ENCODE measurements at places on chromosomes 6 and 20.

DNA sequence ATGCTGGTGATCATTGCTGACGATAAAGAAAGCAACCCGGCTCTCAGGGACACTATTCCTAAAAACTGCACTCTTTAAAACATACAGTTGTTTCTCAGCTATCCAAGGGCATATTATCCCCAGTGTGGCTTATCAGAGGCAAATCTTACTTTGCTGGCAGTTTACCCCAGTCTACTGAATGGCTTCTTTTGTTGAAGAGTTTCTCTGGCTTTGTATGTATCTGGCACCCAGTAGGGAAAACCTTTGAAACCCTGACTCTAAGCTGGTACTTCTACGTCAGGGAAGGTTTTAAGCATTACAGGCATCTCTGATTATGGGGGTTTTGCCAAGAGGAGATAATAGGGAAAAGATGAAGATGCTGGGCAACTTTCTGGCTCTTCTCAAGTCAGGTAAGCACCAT lies 637.6 kb upstream of the CHD6 start:
- DNase-seq = no peak

DNA sequence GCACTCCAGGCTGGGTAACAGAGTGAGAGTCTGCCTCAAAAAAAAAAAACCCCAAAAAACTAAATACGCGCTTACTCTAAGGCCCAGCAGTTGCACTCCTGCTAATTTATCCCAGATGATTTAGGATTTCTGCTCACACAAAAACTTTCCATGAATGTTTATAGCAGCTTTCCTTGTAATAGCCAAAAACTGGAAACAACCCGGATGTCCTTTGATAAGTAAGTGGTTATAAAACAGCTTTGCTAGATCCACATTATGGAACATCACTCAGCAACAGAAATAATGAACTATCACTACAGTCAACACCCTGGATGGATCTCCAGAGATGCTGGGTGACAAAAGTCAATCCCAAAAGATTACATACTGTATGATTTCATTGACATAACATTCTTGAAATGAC lies 220.4 kb upstream of the JARID2 start:
- DNase-seq = no peak

GRCh38 chr6:155341130-155341828 lies 27.0 kb upstream of the TFB1M start:
- no peak for DNase-seq

DNA sequence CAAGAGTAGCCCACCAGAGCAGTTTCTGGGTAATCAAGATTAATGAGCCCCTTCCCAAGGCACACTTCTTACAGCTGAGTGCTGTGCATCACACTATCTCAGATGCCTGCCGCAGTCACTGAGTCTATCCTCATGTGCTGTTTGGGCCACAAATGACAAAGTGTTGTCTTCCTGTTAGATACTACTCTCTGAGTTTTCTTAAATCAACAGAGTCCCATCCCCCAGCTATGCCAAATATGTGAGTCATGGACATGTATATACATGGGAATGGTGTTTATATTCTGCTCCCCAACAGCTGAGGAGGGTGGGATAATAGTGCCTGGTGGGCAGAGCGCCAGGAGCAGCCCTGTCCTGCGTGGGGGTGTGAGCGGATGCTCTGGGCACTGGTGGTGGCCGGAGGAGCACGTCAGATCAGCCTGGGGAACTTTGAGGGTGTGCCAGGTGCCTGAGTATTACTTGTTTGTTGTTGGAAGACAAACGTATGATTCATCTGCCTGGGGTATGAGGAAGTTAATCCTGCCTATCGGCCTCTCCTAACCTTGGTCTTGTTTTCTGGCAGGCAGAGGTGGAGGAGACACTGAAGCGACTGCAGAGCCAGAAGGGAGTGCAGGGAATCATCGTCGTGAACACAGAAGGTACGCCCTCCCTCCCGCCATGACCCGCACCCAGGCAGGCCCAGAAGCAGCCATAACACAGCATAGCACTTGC lies 9.6 kb downstream of the DYNLRB1 start:
- DNase-seq = peak; percentile 90

- no peak for DNase-seq
These were observed 72.4 kb downstream of the SHLD1 start for GRCh38 chr20:5822569-5822968.

- DNase-seq = no peak
These were observed 135.3 kb downstream of the ZFAND3 start for GRCh38 chr6:37954791-37955190.

GRCh38 chr6:6696867-6697531 lies 108.5 kb downstream of the LY86 start:
- DNase-seq = peak; percentile 72

- peak; percentile 34 for DNase-seq
These were observed 52.9 kb downstream of the RPP40 start for GRCh38 chr6:4950836-4951533.

DNA sequence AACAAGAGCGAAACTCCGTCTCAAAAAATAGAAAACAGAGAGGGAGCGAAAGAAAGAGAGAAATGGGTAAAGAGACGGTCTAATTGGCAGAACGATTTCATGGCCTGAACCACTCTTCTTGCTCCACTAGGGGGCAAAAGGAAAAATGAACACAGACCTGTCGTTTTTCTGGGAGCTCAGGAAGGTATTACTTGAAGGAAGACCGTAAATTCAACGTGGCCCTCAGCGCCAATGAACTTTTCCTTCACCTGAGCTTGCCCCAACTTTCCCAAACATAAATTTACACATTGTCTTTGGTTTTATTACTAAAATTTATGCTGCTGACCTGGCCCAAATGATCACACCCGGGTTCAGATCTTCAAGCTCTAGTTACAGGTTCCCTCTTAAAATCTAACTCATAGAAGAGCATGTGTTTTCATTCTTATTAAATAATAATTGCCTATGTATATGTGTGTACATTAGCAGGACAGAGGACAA lies 67.3 kb downstream of the ATP9A start:
- DNase-seq = no peak

DNA sequence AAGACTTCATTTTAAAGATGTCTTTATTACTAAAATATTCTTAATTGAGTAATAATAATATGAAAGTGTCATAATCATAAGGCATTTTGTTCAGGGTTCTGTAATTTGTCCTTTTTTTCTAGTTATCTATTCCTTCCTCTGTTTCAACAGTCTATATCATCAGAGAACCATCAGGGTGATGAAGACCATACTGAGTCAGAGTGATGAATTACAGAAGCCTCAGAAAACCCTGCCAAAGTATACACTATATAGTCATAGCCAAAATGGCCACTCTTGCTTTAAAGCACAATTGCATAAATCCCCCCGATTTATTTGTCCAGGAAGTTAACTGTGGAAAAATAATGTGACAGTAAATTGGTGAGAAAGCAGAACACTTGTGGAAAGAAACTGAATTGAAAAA lies 735.0 kb downstream of the EPHA7 start:
- DNase-seq = no peak

GRCh38 chr20:45445805-45446562 lies 23.6 kb upstream of the WFDC2 start:
- no peak for DNase-seq

DNA sequence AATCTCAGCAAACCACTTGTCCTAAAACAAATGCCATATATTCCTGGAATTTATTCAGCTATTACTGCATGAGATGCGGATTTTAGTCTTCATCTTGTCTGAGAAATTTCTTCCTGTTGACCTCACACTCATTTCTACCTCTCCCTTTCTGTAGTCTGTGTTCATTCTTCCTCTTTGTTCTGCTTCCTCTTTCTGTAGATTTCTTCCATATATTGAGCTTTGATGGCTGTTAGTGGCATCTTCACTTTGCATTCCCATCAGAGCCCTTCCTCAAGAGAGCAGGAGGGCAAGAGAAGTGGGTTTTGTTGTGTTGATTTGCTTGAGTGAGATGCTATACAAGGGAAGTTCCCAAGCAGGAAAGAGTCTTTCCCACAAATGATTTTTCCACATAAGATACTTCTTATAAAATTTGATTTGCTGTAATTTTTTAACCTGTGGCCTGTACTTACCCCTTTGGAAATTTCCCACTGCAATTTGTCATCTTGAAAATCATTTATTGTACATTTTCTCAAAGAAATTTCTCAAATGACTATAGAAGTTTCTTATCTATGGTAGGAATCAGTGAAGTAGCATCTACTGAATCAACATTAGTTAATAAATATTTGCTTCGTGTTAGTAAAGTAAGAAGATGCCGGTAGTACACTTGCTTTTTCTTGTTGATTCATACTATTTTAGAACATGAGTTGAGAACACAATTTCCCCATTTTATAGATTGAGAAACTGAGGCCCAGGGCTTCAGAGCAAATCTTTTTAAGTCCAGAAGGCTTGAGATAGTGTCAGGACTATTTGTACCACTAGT lies 43.8 kb downstream of the MAP3K4 start:
- no peak for DNase-seq

- DNase-seq = no peak
These were observed 3.5 kb downstream of the C6orf132 start for GRCh38 chr6:42138630-42139619.

DNA sequence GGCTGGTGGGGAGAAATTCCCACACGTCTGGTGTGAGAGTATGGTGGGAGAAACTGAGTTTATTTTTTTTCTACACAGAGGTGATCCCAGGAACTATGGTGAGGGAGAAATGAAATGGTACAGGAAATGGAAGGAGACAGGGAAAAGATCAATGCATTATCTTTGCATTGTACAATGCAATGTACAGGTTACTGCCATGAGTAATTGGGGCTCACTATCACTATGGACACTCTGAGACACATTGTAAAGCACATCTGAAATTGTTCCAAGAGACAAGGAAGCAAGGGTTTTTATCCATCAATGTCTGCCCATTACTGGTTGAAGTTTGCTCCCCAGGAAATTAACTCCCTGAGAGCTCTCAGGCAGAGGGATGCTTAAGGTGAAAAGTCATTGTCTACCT lies 21.7 kb upstream of the FAM184A start:
- no peak for DNase-seq

DNA sequence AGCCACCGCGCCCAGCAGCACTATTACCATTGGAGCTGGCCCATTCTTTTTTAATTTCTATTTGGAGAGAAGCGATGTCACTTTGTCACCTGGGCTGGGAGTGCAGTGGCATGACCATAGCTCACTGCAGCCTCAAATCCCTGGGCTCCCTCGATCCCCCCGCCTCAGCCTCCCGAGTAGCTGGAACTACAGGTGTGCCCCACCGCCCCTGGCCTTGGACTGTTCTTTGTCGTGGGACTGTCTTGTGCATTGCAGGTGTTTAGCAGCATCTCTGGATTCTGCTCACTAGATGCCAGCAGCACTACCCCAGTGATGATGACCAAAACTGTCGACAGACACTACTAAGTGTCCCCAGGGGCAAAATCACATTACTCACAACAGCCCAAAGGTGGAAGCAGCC lies 80.3 kb downstream of the PRND start:
- DNase-seq = no peak

GRCh38 chr6:121135425-121135824 lies 198.9 kb downstream of the TBC1D32 start:
- no peak for DNase-seq

DNA sequence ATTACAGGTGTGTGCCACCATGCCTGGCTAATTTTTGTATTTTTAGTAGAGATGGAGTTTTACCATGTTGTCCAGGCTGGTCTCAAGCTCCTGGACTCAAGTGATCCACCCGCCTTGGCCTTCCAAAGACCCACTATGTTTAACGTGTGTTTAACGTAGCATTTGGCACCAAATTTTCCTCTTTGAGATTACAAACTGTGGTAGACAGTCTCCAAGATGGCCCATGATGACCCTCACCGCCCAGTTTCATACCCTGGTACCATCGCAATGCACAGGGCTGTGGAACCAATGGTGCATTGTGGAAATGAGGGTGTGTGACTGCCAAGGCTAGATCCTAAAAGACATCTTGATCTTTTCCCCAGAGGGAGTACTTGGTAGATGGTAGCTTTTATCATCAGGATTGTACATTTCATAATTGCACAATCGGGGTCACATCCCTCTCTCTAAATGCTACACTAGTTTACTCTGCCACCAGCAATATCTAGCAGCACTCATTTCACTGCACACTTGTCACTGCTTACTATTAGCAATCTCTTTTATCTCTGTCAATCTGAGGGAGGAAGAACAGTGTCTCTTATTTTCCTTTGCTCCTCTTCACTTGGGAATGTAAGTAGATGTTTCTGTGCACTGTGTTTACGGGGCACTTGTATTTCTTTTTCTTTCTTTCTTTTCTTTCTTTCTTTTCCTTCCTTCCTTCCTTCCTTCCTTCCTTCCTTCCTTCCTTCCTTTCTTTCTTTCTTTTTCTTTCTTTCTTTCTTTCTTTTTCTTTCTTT lies 96.9 kb downstream of the NOL4L start:
- DNase-seq = no peak

DNA sequence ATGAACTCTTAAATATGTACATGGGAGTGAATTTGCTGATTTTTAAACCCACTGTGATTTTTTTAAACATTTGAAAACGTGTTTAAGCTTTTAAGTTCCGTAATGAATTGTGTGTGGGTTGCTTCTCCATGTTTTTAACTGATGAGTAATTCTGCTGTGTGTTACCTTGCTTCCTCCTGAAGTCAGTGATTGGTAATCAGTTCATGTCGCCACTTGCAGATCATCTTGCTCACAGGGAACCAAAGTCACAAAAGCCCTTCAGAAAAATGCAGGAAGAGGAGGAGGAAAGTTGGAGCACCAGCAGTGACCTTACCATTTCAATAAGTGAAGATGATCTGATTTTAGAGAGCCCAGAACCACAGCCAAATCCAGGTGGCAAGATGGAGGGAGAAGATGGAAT lies 36.7 kb downstream of the KIZ start:
- DNase-seq = no peak

DNA sequence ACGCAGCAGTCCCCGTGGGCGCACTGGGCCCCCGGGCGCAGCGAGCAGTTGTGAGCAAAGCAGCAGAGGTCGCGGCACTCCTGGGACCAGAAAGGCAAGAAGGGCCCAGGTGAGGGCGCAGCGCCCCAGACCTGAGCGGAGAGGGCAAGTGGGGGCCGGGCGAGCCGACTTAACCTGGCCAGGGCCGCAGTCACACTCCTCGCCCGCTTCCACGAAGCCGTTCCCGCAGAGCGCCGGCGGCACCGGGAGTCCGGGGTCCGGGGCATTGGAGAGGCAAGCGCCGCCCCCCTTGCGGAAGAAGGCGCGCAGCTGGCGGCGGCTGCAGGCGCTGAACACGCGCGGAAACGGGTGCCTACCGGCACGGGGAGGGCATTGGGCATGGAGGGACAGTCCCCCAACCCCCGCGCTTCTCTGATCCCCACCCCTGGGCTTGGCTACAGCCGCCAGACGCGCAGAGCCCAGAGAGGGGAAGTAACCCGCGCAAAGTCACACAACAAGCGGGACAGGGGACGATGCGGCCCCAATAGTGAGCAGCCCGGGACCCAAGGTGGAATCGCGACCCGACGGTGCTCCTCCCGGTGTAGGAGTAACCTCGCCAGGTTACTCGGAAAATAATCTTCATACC lies 9.2 kb downstream of the ADAM33 start:
- no peak for DNase-seq

GRCh38 chr20:63708301-63709148 lies 686 bp downstream of the ZGPAT start:
- no peak for DNase-seq

GRCh38 chr6:89566008-89566800 lies 72.3 kb downstream of the LYRM2 start:
- no peak for DNase-seq

- no peak for DNase-seq
These were observed 176.0 kb downstream of the MRPL14 start for GRCh38 chr6:43951063-43951755.

Measured in right atrium auricular region (tissue), 2 donors.